Iris pigment epithelial cell (primary cell): ENCODE measurements at places on chromosomes 5 and 9.

GRCh38 chr5:95317687-95318086 lies 32.8 kb upstream of the MCTP1 start:
- DNase-seq: no peak

DNA sequence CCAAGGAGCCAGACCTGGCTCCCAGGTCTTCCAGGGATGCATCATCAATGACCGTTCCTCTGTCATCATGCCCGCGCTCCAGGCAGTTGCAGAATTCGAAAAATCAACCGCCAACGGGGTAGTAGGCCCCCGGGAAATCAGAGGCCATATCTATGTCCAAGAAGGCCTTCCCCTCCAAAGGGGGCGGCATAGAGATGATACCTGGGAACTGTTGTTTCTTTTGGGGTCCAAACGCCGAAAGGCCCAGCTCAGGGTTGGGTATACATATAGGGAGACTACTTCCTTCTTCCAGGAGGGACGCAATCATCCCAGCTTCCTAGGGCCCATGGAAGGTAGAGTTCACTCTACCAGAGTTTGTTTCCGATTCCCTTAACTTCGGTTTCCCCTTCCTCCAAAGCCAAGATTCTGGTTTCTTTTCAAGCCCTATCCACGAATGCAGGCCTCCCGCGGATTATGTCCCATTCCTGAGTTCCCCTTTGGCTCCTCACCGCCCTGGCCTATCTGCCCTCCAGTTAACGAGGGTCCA lies 754 bp downstream of the DCAF12 start:
- peak; percentile 26 for DNase-seq

DNA sequence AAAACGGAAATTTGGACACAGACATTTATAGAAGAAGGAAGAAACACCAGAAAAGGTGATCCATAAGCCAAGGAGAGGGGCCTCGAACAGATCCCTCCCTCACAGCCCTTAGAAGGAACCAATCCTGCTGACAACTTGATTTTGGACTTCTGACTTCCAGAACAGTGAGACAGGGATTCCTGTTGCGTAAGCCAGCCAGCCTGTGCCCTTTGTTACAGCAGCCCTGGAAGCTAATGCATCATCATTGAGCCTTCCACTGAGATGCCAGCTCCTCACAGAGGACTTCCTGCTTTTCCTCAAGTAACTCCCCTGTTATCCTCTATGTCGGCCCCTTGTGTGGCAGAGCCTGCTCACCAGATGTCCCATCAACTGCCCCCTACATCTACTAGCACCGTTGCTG lies 94.1 kb downstream of the JMY start:
- no peak for DNase-seq

GRCh38 chr9:115204904-115205453 lies 87.0 kb upstream of the TNC start:
- peak; percentile 94 for DNase-seq

DNA sequence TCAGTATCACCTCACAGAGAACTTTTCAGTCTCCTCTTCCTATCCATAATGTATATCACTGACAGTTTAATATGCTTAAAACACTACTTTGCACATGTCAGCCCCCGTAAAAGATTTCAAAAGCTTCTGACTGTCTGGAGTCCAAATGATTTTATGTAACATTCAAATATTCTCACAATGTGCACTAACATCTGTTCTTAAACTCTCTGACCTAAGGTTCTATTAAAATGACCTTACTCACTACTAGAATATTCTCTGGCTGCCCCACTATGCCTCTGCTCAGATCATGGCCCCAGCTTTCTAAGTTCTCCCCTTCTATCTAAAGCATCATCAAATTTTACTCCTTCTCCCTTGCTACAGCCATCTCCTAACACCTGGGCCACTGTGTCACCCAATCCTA lies 52.5 kb downstream of the AP3B1 start:
- DNase-seq: no peak

DNA sequence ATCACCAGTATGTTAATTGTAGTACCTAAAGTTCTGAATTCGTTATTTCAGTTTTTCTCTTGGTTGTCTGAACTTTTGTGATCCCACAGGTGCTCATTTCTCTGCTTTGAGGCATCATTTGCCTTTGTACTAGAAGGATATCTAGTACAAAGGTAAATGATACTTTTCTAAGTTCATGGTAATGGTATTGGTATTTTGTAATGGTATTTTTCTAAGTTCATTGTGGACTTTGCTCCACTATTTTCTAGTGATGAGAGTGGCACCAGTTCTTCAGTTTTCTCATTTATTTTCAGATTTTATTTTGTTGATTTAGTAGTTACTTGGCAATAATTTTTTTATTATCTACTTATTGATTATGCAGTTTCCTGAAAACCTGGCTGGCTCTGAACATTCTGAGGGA lies 42.0 kb downstream of the RAB24 start:
- no peak for DNase-seq

DNA sequence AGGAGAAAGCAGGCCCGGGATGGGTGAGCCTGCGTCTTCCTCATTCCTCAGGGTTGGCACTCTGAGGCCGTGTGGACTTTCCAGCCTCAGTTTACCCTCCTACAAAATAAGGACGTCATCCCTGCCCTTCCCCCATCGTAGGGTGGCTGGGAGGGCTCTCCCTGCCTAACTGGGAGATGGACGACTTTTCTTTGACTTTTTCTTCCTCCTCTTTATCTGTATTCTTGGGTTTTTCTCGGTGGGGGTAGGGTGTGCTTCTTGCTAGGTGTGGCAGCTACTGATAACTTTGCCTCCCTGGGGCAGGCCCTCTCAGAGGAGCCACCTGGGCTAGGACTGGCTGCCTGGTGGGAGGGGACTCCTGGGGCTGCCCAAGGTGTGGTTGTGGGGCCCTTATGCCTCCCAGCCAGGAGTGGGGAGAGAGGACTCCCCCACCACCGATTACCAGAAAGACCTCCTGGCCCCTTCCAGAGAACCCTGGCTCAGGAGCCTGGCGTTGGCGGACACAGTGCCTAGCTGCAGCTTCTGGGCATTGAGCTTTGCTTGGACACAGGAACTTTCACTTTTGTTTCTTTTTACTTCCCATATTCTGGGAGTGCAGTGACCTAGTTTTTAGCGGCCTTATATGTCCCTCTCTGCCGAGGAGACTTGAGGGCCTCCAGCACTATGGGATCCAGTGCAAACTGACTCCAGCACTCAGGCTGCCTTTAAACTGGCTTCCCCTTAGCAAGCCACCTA lies 6.1 kb downstream of the GLIPR2 start:
- DNase-seq: no peak

DNA sequence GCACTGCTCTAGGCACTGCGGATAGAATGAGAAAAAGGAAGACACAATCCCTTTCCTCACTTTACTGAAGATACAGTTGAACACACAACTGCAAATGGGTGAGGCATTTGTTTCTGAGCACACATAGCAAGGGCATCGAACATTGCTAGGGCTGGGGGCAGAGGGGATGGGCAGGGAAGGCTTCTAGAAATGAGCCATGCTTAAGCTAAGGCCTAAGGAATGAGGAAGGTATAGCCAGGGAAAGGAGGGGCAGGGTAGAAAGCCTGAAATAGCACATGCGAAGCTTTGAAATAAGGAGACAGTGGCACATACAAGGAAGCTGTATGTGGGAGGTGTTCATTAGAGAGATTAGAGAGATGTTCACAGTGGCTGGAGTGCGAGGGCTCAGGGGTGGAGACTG lies 92.7 kb downstream of the KIF4B start:
- no peak for DNase-seq

DNA sequence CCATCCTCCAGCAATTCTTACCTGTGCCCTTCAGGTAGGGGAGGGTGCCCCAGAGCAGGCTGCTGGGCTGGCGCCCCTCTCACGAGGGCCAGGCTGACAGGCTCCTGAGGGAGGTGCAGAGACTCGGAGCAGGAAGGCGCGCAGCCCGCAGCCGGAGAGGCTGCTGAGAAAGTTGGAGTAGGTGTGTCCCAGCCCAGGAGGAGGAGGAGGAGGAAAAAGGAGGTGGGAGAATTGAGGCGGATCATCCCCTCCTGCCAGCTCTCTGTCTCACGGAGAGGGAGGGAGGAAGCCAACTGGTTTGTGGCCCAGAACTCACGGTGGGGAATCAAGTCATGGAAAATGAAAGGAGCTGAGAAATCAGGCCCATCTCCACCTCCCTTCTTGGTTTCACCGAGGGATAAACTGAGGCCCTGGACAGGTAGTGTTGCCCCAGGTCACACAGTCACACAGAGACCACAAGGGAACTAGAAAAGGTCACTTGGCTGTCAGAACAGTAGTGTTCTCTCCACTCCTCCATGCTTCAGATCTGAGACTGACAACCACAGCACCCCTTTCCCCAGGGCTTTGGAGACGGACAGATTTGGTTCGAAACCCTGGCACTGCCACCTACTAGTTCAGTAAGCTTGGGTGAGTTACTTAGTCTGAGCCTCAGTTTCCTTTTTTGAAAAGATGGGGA lies at the start of gene FAT2:
Gene FAT2 (minus strand): TSS at position 188 of the 676 bp plus-strand sequence. CDS start 22,400 bp downstream, outside the sequence.
- DNase-seq: no peak

GRCh38 chr5:107395632-107396350 lies 274.9 kb downstream of the EFNA5 start:
- no peak for DNase-seq

- DNase-seq: peak; percentile 25
Measured at GRCh38 chr5:68555907-68556681, 340.5 kb downstream of the PIK3R1 start.

DNA sequence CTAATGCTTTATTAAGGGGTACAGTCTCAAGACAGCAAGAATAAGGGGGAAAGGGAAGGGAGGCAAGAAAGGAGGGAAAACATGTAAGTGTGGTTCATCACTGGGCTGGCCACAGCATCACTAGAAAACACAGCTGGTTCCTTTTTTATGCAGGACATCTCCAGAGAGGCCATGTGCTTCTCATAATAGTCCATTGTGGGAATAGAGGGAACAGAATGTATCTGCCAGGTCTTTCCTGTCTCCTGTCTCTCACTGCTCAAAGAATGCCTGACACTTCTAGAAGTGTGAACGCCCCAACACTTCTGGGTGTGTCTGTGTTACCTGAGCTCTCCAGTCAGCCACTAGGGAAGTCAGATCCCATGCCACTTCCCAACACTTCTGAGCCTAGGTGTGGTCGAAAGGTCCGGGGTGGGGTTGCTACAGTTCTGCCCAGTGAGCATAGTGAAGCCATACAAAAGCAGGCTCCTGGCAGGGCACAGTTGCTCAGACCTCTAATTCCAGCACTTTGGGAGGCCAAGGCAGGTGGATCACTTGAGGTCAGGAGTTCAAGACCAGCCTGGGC lies 255.6 kb upstream of the SLC30A5 start:
- no peak for DNase-seq

GRCh38 chr5:135718151-135718550 lies 116.3 kb upstream of the SLC25A48 start:
- DNase-seq: peak; percentile 49

DNA sequence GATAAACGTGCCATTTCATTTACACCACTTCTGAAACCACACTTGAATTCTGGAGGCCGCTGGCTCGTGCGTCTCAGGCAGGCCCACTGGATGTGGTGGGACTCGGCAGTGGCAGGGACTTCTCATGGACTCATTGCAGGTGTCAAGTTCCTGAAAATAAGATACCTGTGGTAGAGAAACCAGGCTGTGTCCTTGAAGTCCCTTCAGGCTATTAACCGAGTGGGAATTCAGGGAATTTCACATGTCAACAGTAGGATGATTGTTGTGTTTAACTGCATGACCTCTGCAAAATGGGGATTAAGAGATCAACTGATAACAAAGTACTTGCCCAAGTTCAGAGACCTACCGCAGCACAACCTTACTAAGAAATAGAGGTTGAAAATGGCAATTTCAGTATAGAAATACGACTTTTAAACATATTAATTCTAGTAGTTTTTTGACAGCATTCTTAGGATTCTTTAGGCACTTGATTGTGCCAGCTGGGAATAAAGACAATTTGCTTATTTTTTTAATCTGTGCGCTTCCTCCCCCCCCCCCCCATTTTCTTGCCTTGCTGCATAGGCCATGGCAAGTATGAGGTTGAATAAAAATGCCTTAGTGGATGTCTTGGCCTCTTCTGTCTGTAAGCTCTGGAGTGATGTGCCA lies 26.8 kb downstream of the TRIP13 start:
- peak; percentile 16 for DNase-seq

- DNase-seq: peak; percentile 16
Measured at GRCh38 chr9:119639287-119639955, 270.2 kb upstream of the BRINP1 start.

DNA sequence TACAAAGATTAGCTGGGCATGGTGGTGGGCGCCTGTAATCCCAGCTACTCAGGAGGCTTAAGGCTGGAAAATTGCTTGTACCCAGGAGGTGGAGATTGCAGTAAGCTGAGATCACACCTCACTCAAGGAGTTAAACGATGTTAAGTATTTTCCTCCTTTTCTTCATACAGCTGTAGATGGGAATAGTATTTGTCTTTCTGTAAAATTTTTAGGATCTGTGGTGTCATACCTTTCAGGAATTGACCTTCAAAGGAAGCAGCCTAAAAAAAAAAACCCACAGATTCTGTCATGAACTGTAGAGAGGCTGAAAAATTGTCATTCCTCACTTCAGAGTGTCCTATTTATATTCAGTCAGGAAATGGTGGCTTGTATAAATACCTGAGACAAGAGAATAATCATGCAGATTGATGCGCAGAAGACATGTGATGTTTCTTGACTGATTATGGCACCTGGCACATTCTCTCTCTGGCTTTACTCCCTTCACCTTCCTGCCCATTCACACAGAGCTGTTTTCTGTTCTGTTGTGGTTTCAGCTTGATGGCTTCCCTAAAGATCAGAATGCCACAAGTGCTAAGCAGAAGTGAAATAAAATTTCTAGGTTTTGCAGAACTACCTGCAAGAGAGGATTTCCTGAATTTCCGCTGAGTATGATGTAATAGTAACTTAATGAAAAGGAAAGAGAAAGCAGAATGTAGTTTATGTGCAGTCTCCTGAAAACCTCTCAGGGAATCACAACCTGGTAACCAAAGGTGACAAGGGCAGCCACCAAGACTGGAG lies 3.8 kb downstream of the IFNA1 start:
- DNase-seq: no peak

- no peak for DNase-seq
Measured at GRCh38 chr5:158011422-158011821, 152.5 kb upstream of the CLINT1 start.

DNA sequence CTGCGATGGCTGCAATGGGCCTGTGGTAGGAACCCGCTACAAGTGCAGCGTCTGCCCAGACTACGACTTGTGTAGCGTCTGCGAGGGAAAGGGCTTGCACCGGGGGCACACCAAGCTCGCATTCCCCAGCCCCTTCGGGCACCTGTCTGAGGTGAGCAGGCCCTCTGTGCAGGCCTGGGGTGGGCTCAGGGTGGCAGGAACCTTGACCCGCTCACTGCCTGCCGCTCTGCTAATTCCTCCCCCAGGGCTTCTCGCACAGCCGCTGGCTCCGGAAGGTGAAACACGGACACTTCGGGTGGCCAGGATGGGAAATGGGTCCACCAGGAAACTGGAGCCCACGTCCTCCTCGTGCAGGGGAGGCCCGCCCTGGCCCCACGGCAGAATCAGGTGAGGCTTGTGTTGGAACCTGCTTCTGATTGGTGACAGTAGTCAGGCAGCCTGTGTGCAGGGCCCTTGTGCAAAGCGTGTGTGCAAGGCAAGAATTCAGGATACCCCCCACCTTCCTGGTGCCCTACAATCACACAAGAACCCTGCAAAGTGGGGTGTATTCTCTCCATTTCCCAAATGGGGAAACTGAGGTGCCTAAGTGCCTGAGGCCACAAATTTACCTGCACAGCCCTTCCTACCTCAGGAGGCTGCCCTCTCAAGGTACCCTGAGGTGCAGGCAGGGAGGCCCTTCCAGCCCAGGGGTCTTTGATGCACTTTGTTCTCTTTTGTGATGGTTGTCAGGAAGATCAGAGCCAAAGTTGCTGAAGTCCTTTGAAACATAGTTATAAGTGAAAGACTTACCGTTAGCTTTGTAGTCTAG lies 3.4 kb downstream of the SQSTM1 start:
- DNase-seq: no peak

GRCh38 chr9:134189470-134190231 lies 25.3 kb upstream of the RNU6ATAC start:
- DNase-seq: no peak
